Thoracic aorta (tissue), 2 donors: ENCODE measurements at places on chromosomes 13 and 19. TPM values are rescaled to one million over a fixed set of nuclear protein-coding genes. Genes with fewer than 3 reads are reported as not detected.

- DNase-seq, result no peak
Observed at GRCh38 chr13:96091164-96092117, 1.5 kb downstream of the HS6ST3 start.

GRCh38 chr13:22561581-22561980 is 619.2 kb upstream of the SGCG start:
- no peak for DNase-seq

DNA sequence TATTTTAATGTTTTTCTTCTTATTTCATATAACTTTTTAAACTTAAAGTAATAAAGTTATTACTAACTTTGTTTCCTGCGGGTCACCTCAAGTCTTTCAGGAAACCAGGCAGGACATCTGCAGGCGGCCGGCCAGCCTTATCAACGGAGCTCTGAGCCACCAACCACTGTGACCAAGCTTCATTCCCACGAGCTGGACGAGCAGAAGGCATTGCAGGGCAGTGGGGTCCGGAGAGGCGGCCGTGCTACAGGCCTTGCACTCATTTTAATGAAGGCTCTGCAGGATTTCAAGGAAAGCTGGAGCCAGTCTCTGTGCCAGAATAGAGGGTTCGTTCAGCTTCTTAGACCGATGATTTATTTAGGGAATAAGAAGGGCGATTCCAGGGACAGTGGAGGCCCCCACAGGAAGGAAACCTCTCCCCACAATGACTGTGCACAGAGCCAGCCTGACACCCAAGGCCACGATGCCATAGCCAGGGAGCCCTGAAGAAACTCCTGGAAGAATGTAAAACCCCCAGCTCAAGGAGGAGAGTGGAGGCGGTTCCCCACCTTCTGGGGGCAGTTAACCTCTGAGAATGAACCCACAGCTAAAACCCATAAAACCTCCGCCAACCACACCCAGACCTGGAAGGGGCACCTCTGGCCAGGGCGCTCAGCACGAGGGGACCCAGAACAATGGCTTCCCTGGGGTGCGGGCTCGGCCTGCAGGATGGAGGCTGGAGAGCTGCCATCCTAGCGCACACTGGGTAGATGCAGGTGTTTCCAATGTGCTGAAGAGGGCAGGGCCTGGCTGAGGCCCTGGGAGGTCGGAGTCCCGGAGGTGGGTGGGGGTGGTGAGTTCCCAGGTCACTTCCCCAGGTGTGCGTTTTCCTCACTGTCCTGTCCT is 75.0 kb downstream of the RASA3 start:
- DNase-seq, result no peak

DNA sequence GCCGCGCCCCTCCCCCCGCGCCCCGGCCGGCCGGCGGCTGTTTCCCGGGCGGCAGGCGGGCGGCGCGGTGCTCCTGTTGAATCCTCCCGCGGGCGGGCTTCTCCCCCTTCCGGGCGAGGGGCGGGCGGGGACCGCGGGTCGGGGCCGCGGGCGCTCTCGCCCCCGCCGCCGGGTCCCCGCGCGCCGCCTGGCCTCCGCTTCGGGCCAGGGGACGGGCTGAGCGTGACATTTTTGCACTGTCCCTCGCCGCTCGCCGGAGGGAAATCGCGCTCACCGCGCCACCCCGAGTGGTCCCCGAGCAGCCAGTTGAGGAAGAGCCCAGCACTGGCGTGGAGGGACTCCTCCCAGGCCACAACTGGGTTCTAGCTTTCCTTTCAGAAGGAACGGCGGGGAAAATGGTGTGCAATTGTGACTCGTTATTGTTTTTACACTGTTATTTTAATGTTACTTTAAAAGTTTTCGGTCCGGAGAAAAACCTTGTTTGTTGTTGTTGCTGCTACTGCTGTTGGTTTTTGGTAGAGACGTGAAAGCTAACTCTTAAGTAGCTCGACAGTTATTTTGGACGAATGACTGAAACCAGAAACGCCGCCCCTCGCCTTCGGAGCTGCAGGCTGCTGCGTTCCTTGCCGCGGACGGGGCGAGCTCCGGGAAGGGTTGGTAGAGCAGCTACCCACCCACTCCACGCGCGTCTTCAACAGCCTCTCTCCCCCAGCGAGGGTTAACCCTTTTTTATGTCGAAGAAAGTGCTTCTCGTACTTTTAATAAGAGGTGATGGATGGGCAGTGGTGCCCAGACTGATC is 959 bp downstream of the PDS5B start:
- DNase-seq, result peak; percentile 25

DNA sequence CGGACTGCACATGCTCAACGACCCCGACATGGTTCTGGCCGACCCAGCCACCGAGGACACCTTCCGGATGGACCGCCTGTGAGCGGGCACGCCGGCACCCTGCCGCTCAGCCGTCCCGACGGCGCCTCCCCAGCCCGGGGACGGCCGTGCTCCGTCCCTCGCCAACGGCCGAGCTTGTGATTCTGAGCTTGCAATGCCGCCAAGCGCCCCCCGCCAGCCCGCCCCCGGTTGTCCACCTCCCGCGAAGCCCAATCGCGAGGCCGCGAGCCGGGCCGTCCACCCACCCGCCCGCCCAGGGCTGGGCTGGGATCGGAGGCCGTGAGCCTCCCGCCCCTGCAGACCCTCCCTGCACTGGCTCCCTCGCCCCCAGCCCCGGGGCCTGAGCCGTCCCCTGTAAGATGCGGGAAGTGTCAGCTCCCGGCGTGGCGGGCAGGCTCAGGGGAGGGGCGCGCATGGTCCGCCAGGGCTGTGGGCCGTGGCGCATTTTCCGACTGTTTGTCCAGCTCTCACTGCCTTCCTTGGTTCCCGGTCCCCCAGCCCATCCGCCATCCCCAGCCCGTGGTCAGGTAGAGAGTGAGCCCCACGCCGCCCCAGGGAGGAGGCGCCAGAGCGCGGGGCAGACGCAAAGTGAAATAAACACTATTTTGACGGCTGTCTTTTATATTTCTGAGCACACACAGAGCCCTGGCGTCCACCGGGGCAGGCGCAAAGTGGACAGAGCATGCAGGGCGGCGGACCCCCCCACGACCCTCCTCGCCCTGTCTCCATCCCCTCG is 13.6 kb downstream of the COMP start:
- DNase-seq, result no peak

- no peak for DNase-seq
Observed at GRCh38 chr19:982567-983170, 1.5 kb upstream of the WDR18 start.

DNA sequence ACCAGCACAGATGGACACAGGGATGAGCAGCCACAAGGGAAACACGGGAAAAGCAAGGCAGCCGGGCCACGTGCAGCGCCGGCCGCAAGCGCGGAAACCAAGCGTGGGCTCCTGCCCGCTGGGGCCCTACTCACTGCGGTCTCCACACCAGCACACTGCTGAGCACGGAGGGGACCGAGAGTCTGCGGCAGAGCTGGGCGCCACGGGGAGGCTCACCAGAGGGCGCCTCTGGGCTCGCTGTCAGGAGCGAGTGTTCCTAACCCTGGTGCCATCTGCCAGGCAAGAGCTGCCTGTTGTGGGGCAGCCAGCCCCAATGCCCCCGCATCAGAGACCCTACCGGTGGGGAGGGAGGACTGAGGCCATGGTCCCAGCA is 26.5 kb downstream of the MPND start:
- DNase-seq, result no peak

- DNase-seq, result no peak
Observed at GRCh38 chr13:114147803-114148520, 15.5 kb upstream of the RASA3 start.

DNMT1 gene
- 61.2 TPM for total RNA-seq

BST2 gene
- total RNA-seq, result 113 TPM

PLEKHA4 gene
- total RNA-seq, result 45.1 TPM

LAIR1 gene
- total RNA-seq, result 64.7 TPM
